Left lung (tissue), 14 donors: ENCODE measurements at places on chromosomes 12 and 14. TPM values are rescaled to one million over a fixed set of nuclear protein-coding genes. Genes with fewer than 3 reads are reported as not detected.

The STON2 gene
- total RNA-seq = 30.4 TPM

The SPIC gene
- not detected for total RNA-seq

The SYT10 gene
- total RNA-seq = not detected

The KRT85 gene
- not detected for total RNA-seq

The FAM90A1 gene
- total RNA-seq = 0.39 TPM

The CD4 gene
- total RNA-seq = 64.5 TPM

The APOLD1 gene
- total RNA-seq = 8.9 TPM

The ARMH4 gene
- total RNA-seq = 9.7 TPM

The TBX3 gene
- total RNA-seq = 28.3 TPM

The FLVCR2 gene
- total RNA-seq = 20.2 TPM

The KRT74 gene
- not detected for total RNA-seq

The GPR132 gene
- 1.9 TPM for total RNA-seq

The CYP27B1 gene
- total RNA-seq = 1.5 TPM

The RBMS2 gene
- 113 TPM for total RNA-seq

The MSI1 gene
- total RNA-seq = 0.60 TPM

The NCKAP5L gene
- total RNA-seq = 28.2 TPM

The SERPINA12 gene
- not detected for total RNA-seq

The PSMB11 gene
- not detected for total RNA-seq

The DYNLL1 gene
- 352 TPM for total RNA-seq

The HOXC11 gene
- not detected for total RNA-seq

The HSPB8 gene
- 68.6 TPM for total RNA-seq

The ADAM21 gene
- 0.29 TPM for total RNA-seq

The MYF5 gene
- not detected for total RNA-seq

The SPTSSA gene
- total RNA-seq = 35.4 TPM

The CSRP2 gene
- total RNA-seq = 24.8 TPM

The CLEC7A gene
- 75.7 TPM for total RNA-seq

The GABARAPL1 gene
- 49.0 TPM for total RNA-seq

The BCL11B gene
- 2.4 TPM for total RNA-seq

The MMP17 gene
- 5.2 TPM for total RNA-seq

The TMEM119 gene
- 50.5 TPM for total RNA-seq

The MANSC4 gene
- not detected for total RNA-seq

The SETD1B gene
- total RNA-seq = 23.4 TPM

The CD69 gene
- 4.4 TPM for total RNA-seq

The PTGER2 gene
- total RNA-seq = 8.9 TPM

The CLEC1B gene
- 0.38 TPM for total RNA-seq

The MYH7 gene
- total RNA-seq = 1.8 TPM
